Stimulated activated CD4-positive, alpha-beta T cell treated with anti-CD3 and anti-CD28 coated beads, Interleukin-4, amount 100 ng/mL, for 24 hours (primary cell): ENCODE measurements at places on chromosomes 16 and 17.

GRCh38 chr17:50658616-50659015 is 23.9 kb downstream of the ABCC3 start:
- no peak for DNase-seq

DNA sequence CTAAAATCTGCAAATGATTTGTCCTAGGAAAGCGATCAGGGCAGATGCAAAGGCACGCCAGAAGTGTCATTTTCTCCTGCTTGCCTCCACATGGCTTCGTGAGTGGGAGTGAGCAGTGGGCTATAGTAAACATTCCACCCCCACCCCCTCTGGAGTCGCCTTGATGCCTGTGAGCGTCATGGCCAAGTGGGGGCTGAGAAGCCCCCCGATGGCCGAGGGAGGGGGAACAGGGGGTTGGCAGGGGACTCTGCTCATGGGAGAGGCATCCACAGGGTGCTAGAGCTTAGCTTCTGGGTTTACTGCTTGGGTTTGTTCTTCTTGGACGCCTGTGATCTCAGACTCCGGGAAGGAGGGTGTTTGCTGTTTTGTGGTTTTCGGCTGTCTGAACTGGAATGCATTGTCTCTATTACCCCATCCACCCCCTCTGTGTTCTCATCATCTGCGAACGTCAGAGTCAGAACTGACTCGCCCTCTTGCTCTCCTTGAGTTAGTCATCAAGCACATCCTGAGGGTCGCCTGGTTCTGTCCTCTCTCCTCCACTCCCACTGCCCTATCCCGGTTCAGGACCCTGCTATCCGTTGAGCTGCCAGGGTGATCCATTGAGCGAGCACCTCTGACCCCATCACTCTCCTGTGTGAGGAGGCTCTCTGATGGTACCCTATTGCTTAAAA is 15.4 kb downstream of the TNS4 start:
- DNase-seq: peak; percentile 40

GRCh38 chr17:6276711-6277110 is 158.2 kb downstream of the AIPL1 start:
- DNase-seq: no peak

DNA sequence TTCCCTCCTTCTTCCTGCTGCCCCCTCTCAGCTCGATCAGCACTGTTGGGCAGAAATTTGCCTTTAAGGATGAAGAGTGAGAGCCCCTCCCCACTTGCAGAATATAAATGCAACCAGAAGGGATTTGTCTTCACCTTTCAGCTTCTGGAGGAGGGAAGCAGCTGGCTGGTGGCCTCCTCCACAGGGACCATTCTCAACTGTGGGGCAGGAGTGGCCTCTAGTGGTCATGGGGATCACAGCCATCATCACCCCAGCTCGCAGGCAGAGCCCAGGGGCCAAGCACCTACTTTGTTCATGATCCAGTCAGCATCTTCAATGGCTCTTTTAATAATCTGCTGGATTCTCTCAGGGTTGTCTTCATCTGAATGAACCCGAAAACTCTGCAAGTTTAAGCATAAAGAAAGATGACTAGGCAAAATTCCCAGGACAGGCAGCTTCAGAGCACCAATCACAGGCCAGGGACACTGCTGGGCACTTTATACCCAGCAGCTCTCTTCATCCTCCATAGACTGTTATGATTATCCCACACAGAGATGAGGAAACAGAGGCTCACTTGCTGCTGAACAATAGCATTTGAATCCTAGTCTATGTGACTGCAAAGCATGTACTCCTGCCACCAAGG is 13.1 kb downstream of the LYRM9 start:
- peak; percentile 71 for DNase-seq

- DNase-seq: no peak
Measured at GRCh38 chr16:77500934-77501664, 66.3 kb upstream of the ADAMTS18 start.

- no peak for DNase-seq
Measured at GRCh38 chr17:62135742-62136141, 70.7 kb upstream of the MED13 start.

GRCh38 chr17:41475421-41475820 is 5.5 kb downstream of the KRT35 start:
- no peak for DNase-seq

- DNase-seq: no peak
Measured at GRCh38 chr16:3561626-3562025, 15.6 kb downstream of the NLRC3 start.

DNA sequence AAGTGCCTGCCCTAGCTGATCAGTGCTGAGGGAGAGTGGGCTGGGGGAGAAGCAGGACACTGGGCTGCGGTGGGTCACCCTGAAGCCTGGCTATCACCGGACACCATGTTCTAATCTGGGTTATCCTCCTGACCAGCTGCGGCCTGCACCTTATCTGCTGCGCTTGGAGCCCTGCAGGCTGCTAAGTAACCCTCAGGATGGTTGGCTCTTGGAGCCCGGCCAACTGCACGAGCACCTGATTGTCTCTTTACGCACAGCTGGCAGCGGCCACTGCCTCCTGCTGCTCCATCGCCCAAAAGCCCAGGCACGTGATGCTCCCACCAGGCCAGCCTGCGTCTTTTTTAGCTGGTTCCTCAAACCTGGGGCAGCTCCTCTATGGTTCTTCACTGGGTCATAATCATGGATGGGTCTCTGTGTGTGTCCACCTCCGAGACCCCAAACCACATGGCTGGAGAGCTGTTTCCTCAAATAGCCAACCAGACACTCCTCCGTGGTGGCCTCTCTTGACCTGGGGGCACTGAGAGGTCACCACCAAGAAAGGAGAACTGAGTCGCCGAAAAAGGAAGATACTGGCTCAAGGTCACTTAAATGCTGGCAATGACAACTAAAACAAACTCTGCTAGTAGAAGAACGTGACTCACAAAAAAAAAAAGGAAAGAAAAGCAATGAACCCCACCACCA is 21.7 kb downstream of the SPHK1 start:
- no peak for DNase-seq

DNA sequence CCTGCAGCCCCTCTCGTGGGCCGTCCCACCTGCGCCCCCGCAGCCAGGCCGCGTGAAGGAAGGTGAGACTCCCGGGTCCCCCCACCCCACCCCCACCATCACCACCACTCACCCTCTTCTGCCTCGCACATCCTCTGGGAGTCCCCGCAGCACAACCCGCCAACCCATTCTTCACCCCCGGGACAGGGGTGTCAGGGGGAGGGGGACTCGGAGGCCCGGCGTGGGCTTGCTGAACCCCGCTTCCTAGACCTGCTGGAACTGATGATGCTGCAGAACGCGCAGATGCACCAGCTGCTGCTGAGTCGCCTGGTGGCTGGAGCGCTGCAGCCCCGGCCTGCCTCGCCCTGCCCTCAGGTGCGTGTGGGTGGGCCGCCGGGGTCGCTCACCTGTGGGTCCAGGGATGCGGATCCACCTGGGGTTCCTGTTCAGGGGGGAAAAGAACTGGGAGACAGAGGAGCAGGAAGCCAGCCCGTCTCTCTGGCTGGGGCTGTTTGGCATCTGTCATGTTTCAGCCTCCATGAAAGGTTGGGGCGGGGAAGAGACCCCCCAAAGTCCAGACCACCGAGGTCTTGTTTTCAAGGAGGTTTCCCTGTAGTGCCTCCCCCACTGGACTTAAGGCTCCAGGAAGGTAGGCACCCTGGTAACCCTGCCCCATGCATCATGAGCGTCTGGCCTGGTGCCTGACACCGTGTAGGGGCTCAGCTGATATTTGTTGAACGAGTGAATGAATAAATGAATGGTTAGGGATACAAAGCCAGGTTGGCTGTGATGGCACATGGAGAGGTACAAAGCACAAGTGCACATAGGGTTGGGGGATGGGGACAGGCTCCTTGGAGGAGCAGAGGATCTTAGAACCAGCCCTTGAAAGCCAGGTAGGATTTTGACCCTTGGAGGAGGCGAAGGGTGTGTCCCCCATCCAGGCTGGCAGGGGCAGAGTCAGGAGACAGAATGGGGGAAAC is 849 bp downstream of the PRR29 start:
- DNase-seq: no peak

DNA sequence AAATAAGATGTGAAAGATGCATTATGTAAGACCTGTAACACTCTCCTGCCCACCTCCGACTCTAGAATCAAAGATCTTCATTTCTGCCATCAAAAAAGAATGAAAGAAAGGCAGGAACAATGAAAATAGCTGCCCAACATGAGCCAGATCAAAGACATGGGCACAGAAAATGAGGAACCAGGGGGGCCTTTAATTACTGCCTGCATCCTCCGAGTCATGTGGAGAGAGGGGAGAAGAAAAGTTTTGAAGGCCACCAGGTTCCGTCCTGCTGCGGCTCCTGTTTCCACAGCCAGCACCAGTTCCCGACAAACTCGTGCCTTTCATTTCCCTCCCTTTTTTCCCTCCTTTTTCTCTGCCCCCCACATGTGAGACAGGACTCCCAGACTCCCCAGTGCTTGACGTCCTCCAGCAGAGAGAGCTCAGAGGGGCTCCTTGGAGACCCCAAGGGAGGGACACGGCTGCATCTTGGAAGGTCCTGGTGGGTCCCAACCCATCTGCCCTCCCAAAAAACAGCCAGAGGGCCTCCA is 168.4 kb downstream of the ZNF423 start:
- DNase-seq: no peak

- DNase-seq: no peak
Measured at GRCh38 chr16:10317425-10318001, 68.3 kb upstream of the ATF7IP2 start.

DNA sequence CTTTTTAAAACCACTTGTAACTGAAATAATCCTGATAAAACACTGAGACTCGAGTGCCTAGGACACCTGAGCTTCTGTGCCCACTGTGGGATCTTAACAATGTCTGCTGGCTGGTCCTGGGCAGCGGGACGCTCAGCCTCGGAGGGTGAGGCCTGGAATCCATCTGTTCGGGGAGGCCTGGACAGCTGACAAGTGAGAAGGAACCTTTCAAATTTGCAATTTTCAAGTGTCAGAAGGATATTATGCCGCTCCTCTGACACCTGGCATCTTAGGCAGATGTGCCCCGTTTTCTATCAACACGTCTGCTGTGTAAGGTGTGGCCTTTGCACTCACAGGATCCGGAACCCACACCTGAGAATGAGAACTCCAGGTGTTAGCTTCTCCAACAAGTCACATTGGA is 33.1 kb upstream of the C16orf78 start:
- no peak for DNase-seq

DNA sequence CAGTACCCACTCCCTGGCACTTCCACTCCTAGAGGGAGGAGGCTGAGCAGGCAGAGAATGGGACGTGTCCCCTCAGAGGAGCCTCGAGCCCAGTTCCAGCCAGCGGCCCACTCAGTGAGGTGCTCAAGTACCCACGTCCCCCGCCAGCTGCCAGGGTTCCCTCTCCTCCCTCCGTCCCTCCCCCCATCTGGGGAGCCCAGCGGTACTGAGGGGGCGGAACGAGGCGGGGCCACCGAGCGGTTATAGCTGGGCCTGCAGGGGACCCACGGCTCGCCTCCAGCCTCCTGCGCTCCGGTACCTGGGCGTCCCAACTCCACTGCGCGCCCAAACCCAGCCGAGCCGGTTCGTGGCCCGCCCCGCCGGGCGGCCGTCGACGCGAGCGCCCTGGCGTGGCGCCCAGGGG is at the start of gene NPW:
Gene NPW, plus strand, starts transcription at position 268 of the 403 bp plus-strand sequence.
- DNase-seq: peak; percentile 32

- no peak for DNase-seq
Measured at GRCh38 chr16:68479271-68479670, 31.0 kb upstream of the SMPD3 start.

- no peak for DNase-seq
Measured at GRCh38 chr16:83051451-83051850, 424.7 kb downstream of the CDH13 start.

DNA sequence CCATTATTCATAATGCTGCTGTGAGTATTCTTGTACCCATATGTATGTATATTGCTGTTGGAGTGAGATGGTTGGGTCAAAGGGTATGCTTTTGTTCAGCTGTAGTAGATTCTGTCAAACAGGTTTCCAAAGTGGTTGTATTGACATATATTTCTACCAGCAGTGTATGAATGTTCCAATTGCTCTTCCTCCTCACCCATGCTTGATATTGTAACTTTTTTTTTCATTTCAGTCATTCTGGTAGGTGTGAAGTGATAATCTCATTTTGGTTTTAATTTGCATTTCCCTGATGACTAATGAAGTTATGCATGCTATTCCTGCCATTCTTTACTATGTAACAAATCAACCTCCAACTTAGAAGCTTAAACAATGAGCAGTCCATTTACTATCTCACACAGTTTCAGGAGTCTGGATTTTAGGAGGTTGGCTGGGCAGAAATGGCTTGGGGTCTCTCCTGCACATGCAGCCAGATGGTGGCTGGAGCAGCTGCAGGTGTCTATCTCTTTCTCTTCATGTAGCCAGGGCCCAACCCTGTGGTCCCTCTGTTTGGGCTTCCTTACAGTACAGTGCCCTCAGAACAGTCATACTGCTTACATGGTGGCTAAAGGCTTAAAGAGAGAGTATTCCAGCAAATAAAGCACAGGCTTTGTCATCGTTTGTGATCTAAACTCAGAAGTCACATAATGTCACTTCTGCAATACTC is 21.2 kb downstream of the ERAL1 start:
- no peak for DNase-seq

DNA sequence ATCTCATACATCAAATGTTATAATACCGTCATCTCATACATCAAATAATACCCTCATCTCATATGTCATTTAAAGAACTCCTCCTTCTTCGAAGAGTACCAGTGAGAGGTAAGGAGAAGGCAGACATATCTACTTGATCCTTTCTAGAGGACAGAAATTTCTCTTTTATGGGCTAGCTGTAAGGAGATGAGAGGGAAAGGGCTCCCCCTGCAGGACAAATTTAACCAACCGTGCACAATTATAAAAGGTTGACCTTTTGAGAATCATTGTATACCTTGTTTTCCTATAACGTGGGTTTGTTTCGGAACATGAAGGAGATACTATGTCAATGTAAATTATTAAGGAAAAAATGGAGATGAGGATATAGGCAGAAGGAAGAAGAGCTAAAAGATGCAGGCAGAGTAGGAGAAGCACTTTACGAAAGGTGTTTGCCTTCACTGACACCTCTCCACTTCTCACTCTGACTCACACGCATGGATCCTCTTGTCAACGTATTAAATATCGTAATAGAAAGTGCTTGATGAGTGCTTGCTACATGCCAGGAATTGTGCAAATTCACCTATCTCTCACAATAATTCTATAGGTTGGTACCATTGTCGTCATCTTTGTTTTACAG is 465.9 kb upstream of the ERCC4 start:
- DNase-seq: peak; percentile 6

DNA sequence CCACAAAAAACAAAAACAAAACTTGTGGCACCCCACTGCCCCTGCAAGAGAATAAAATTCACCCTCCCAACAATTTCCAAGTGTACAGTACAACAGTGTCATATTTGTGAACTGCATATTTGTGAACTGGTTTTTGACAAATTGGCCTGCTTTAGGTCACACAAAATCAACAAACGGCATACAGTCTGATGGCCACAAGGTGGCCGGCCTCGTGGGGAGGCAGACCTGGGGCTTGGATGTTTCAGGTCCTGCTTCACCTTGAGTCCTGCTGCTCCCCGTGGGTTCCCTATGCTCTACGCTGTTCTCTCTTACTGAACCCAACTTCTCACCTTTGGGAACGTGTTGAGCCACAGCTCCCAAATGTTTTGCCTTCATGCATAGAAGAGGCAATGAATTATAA is 102.2 kb downstream of the CDK5R1 start:
- no peak for DNase-seq

- DNase-seq: peak; percentile 42
Measured at GRCh38 chr17:7883781-7884386, 4.7 kb upstream of the CHD3 start.

GRCh38 chr17:73695035-73695738 is 50.9 kb upstream of the SDK2 start:
- DNase-seq: no peak
